ENCODE measurements at places on chromosomes 16 and 17.

DNA sequence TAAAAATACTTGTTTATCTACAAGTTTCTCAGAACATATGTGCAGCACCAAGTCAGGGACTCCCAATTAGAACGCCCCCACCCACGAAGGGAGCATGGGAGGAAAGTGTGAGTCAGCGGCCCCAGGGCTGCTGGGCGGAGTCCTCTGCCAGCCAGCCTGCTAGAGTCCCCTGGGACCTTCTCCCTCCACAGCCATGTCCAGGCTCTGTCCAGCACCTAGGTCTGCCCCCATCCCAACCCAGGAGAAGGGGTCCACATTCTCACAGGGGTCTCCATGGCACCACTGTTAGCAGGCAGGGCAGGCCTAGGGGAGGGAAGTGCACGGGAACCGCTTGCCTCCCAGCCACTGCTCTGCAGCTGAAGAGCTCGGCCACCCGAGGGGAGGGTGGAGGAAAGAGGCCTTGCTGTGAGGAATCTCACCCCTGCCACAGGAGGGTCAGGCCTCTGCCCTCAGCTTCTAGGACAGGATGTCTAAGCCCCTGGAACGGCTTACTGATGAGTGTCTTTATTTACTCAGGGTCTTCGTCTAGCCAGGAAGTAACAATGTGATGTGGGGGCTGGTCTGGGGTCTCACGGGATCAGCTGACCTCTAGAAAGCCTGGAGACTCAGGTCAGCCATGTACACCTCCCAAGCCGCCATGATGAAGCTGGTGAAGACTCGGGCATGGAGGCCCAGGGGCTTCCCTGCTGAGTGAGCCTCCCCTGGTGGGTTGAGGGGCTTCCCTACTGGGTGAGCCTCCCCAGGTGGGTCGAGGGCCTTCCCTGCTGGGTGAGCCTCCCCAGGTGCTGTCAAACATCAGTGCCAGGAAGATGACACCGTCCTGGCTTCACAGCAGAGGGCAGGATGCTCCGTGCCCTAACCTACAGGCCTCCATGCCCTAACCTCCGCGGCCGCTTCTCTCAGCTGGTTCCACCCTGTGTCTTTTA is 190.3 kb downstream of the RBFOX3 start:
- peak; percentile 80 for DNase-seq

GRCh38 chr16:57072616-57073275 is 19.6 kb upstream of the CPNE2 start:
- no peak for DNase-seq

DNA sequence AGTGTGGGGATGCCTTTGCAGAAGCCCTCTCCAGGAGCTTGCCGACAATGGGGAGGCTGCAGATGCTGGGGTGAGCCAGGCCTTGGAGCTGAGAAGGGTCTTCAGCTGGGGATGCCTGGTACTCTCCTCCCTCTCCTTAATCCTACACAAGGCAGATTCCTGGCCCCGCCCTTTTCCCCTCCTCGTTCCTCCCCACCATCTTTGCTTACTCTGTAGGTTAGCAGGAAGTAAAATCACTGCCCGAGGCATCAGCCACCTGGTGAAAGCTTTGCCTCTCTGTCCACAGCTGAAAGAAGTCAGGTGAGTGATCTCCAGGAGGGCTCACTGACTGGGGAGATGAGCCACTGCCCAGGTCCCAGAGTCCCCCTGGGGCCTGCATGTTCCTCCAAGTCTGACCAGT is 38.7 kb downstream of the NLRC5 start:
- DNase-seq, result no peak

GRCh38 chr16:6286176-6286575 is 1046.5 kb upstream of the RBFOX1 start:
- DNase-seq, result peak; percentile 27

GRCh38 chr17:73261952-73262675 is 434 bp upstream of the CPSF4L start:
- DNase-seq, result no peak

DNA sequence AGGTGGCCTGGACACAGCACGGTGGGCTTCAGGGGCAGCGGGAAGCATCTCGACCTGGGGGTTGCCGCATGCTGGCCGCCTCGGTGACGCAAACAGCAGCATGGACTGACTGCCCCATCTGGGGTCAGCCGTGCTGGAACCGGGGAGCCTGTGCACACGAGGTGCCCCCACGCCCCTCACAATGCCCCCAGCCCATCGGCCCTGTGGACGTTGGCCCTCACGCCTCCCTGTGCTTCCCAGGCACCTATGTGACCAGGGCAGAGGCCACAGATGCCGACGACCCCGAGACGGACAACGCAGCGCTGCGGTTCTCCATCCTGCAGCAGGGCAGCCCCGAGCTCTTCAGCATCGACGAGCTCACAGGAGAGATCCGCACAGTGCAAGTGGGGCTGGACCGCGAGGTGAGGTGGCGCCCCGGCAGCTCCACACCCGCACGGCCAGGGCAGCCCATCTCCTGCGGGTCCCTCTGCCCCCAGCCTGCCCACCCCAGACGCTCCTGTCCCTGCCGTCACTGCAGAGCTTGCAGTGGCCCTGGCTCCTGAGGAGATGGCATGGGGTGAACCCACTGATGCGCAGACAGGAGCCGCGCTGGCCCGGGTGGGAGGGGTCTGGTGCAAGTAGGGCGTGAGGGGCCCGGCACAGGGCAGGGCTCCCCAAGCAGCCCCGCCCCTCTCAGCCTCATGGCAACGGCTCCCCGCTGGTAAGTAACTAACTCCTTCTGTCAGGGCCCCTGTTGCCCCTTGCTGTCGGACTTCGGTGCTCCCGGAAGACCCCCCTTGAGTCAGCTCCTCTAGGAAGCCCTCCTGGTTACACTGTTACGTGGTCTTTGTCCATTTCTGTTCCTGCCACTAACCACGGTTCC is 13.6 kb downstream of the CDH15 start:
- DNase-seq, result no peak

- peak; percentile 52 for DNase-seq
These were observed 48.0 kb upstream of the RBFOX3 start for GRCh38 chr17:79658811-79659207.

DNA sequence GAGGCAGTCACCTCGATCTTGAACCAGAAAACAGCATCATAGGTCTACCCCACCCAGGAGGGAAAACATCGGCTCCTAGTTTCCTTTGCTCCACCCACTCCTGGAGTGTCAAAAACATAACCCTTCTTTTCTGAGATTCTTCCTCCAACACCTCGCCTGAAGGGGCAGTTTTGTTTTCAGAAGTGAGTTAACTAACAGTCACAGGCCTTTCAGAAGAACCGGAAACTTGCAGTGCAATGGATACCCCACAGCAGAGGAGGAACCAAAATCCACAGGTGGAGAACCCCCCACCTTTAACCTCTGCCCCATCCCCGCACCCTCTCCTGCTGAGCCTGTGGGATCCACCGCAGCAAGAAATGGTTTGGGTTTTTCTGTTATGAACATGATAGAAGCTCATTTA is 7.8 kb upstream of the TEX2 start:
- DNase-seq, result no peak

Data from urothelium cell line (cell line).